ENCODE measurements at places on chromosomes 7 and 10.

- DNase-seq, result no peak
Measured at GRCh38 chr7:8189625-8190024, 72.3 kb downstream of the ICA1 start.

DNA sequence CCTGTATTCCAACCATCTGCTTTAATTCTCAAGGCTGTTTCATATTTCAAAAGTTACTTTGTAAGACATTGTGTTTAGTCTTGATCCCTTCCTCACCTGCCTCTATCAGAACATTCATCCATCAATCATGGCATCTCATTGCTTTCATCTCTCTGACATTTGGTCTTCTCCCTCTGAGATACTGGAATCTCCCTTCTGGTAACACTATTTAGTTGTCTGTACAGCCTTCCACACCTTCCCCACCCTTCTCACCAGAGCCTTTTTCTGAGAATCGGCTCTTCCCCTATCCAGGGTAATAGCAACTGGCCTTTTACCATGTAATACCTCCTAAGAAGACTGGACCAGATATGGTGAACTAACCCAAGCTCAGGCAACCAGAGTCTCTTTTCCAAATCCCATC lies 10.1 kb downstream of the CACNA2D1 start:
- DNase-seq, result no peak

DNA sequence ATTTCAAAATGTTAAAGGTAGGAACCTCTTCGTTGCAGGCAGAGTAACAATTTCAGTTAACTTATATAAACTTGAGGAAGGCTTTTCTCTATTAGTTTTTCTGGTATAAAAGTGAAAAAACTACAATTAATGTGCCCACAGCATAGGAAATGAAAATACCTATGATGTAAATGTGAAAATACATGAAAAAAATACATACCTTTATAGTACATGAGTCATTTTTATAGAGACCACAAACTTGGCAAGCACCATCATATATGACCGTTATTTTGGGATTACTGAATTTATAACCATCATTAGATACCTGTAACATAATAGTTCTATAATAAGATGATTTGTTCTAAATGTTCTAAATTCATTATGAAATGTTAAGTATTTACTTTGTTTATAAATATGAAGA lies 42.7 kb downstream of the VWDE start:
- no peak for DNase-seq

GRCh38 chr7:32941181-32941580 lies 16.1 kb upstream of the FKBP9 start:
- no peak for DNase-seq

DNA sequence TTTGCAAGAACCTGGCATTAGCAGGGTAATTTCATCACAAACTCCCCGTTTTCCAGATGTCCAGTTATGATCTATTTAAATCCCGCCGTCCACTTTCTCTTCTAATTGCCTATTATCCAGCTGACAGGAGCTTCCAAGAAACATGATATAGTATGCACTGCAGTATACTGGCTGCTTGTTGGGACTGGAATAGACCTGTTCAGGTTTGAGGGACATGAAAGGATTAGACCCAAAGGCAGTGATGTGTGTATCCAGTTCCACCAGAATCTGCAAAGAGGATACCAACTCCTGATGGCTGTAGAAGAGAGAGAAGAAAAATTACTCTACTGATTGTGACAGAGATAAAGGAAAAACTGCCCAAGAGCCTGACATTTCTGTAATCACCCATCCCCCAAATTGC lies 8.9 kb downstream of the MSS51 start:
- no peak for DNase-seq

DNA sequence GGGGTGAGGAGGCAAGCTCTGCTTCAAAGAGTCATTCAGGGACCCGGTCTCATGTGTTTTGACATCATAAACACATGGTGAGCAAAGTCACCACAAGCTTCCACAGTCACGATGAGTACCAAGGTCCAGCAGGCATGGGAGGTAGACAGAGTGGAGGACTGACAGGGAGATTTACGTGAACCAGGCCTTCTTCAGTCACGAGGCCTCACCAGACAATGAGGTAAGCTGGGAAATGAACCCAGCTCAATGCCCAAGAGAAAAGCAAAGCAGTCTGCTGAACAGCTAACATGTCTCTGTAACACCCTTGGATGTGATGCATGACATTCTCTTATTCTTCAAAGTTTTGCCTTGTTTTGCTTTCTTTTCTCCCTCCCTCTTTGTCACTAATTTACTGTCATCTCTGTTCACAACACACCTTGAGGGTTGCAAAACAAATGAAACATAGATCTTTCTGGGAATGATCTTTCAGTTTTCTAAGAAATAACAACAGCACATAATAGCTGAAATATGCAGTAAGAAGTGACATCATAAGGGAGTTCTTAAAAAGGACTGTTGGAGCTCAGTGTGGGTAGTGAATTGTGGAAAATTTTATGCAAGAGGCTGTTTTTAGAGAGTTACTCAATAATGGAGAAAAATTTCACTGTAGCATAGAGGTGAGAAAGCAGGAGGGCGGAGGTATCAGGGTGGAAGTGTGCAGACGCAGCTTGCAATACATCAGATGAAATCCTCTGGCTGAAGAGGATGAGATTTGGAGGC lies 9.0 kb downstream of the PPP1R17 start:
- no peak for DNase-seq

DNA sequence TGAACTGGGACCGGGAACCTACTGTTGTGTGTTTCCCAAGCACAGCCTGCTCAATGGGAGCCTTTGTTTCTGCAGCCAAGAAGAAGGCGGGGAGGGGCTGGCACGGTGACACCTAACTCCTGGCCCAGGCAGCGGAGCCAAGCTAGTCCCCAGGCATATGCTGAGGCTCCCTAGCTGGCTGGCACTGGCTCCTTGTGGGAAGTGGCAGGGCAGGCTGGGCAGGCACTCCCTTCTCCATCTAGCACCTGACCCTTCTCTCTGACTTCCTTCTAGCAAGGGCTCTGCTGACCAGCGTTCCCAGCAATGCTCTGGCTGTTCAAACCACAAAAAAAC lies 325.0 kb downstream of the PLXNA4 start:
- DNase-seq, result no peak

Data from stimulated activated CD4-positive, alpha-beta T cell treated with anti-CD3 and anti-CD28 coated beads, TNF-alpha, amount 100 ng/mL, for 4 hours (primary cell).